ENCODE measurements at places on chromosomes 11 and 22.

DNA sequence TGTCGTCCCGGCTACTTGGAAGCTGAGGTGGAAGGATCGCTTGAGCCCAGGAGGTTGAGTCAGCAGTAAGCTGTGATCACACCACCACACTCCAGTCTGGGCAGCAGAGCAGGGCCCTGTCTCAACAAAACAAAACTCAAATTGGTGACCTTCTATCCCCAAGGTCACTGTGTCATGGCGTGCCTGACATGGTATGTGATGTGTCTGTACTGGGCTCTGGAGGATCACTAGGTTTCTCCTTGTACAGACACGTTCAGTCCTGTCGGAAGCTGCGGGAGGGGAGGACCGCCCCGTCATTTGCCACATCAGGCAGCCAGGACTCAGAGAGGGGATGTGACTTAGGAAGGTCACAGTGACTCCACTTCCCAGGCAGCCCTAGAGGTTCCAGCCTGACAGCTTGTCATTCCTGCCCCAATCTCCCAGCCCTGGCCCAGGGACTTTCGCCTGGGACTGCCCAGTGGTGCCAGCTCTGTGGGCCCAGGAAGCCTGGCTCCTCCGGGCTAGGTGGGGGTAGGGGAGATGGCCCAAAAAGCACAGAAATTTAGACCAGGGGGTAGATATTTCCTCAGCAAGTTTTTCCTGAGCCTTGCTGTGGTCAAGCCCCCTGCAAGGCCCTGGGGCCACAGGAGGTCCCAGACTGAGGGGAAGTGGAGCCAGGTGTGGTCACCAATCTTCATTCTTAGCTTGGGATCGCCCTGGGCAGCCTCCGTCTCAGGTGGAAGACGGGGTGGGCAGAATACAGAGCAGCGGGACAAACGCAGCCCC is 53.2 kb downstream of the TRIOBP start:
- DNase-seq = no peak

GRCh38 chr11:70834984-70835560 is 417.3 kb downstream of the SHANK2 start:
- no peak for DNase-seq

DNA sequence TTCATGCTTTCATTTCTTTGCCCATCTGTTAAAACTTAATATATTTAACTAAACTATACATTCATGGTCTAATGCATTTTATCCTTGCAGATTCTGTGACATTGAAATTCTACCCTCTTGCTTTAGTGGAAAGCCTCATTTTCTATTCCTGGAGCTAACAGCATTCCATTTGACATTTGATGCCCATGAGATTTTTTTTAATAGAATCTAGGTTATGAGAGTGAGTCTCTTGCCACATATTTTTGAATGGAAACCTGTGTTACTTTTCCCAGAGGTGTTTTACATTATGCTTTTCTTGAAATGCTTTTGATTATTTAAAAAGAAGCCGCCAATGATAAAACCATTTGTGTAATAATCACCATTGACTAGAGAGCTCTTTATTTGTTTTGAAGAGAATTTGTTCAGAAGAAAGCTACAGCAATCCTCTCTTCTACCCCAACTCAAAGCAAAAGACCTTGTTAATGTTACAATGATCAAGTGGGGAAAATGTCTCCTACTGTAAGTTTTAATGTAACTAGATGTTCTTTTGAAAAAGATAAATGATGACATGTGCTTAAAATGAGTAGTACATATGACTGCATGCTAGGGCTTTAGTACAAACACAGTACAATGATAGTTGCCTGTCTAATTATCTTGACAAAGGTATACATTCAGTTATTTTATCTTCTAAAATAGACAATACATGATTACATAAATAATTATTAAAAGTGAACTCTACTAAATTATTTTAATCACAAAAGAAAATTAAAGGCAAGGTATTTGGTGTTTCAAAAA is 67.3 kb downstream of the GAS2 start:
- DNase-seq = no peak

GRCh38 chr11:10051868-10052586 is 242.0 kb downstream of the SBF2 start:
- no peak for DNase-seq

- no peak for DNase-seq
Observed at GRCh38 chr11:2928605-2929530, at the start of gene PHLDA2. PHLDA2 (minus strand) TSS chr11:2929420; CDS start chr11:2929364, 56 bp downstream.

DNA sequence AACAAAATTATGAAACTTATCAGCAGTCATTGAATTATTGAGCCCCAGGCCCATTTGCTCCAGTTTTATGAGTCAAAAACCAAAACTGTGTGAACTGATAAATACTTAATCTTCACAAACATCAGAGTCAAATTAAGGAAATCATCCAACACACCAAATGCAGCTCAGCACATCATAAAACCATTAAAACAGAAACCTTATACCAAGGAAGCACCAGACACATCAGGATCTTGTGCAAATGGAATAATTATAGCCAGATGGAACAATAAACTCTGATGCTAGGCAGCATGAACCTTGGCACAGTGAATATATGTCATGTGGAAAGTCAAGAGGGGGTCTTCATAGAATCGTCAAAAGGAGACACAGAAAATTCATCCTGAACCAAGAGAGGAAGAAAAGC is 410.7 kb upstream of the API5 start:
- DNase-seq = no peak

DNA sequence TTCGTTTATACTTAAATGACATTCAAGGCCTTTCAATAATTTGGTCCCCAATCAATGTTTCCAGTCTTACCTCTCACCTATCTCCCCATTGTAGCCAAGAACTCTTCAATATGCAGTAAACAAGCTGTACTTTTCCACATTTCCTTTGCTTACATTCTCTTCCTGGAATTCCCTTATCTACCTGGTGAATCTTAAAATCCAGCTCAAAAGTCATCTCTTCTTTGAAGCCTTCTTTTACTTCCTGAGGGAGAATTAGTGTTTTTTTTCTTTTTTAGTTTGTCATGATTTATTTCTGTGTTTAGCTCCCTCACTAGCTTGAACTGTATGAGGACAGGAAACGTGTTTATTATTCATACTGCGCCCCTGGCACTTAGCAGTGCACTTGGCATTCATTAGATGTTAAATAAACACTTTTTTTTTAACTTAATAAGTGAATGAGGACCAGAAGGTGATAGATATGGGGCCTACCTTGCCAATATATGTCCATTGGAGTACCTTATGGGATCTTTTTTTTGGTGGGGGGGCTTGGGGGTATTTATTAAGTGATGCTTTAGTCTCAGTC is 4.9 kb upstream of the PTS start:
- DNase-seq = no peak

Measured in NCI-H2081 treated with DMSO at 0.1 percent for 48 hours (cell line).